ENCODE measurements at places on chromosomes 7 and 10.
A peak's percentile ranks its signal among the peaks of the same experiment; 100 is the strongest.

- no peak for DNase-seq
- peaks cover 38% of the 10 kb centered on the region for H3K27me3 ChIP-seq
- no peak overlapping the region for H3K4me3 ChIP-seq
- H3K4me1 ChIP-seq = no peaks in the 10 kb centered on the region
- H3K27ac ChIP-seq = no peak overlapping the region
Observed at GRCh38 chr7:101294039-101294831, 27.4 kb downstream of the IFT22 start.

DNA sequence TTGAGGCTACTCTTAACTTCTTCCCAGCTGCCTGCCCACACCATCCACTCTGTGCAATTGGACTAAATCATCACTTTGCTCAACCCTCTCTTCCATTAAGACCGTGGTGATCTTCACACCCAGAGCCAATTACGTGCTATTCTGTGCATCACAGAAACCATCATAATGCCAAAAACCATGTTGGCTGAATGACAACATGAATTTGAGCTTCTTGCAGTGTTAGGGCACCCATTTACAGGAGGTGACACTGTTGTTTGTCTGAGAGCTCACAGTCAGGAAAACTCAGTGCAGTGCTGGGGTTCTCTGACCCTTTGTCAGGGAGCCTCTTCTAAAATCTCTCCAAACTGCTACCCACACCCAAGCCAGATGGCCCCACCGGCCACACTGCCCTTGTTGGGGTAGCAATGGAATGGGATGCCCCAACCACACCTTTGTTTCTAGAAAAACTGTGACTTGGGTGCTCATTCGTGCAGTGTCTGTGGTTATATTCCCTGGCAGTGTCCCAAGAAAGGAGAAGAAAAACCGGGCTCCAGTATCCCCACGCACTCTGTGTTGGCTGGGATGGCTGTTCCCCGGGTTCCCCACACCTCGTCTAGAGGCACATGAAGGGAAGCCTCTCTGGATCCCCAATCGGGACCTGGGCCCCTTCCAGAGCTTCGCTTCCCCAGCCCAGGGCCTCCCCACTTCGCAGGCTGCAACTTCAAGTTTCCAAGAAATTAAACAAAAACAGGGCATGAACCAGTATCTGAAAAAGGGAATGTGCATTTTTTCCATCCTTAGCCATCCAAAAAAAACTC, 2.0 kb upstream of the TNS3 start:
- H3K36me3 ChIP-seq = no peaks in the 10 kb centered on the region
- no peak for DNase-seq
- H3K27me3 ChIP-seq = peaks cover 3% of the 10 kb centered on the region
- H3K4me3 ChIP-seq = no peak overlapping the region

DNA sequence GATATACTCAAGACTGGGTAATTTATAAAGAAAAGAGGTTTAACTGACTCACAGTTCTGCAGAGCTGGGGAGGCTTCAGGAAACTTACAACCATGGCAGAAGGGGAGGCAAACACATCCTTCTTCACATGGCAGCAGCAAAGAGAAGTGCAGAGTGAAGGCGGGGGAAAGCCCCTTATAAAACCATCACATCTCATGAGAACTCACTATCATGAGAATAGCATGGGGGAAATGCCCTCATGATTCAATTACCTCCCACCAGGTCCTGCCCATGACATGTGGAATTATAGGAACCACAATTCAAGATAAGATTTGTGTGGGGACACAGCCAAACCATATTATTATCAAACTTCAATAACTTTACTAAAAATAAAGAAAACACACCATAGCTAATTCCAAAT, 30.4 kb upstream of the JAZF1 start:
- H3K4me3 ChIP-seq = no peak overlapping the region
- no peak for DNase-seq
- no peak overlapping the region for H3K27ac ChIP-seq
- no peaks in the 10 kb centered on the region for H3K36me3 ChIP-seq
- H3K27me3 ChIP-seq = no peaks in the 10 kb centered on the region

GRCh38 chr7:67731704-67732103, 735.1 kb downstream of the TYW1 start:
- no peak overlapping the region for H3K27ac ChIP-seq
- no peaks in the 10 kb centered on the region for H3K36me3 ChIP-seq
- no peak for DNase-seq
- no peak overlapping the region for H3K4me3 ChIP-seq
- no peaks in the 10 kb centered on the region for H3K27me3 ChIP-seq
- no peaks in the 10 kb centered on the region for H3K4me1 ChIP-seq

DNA sequence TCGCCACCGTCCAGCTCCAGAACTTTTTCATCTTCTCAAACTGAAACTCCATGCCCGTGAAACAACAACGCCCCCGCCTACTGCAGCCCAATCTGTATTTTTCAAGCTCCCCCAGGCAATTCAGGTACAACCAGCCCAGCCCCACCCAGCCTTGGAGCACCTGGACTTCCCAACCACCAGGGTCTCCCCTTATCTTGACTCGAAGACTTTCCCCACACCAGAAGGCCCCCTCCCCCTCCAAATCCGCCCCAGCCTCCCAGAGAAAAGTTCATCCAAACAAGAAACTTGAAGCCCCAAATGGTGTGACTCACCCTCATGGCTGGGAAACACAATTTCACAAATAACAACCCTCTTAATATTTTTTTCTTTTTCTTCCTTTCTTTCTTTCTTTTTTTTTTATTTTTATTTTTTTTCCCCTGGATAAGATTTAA, 10.6 kb downstream of the ZCCHC24 start:
- H3K4me1 ChIP-seq = peaks cover 78% of the 10 kb centered on the region
- peak overlapping the region; percentile 21 for H3K4me3 ChIP-seq
- peak; percentile 58 for DNase-seq
- peak overlapping the region; percentile 91 for H3K27ac ChIP-seq
- H3K27me3 ChIP-seq = no peaks in the 10 kb centered on the region

GRCh38 chr7:121547544-121548092, 151.5 kb upstream of the FAM3C start:
- H3K36me3 ChIP-seq = no peaks in the 10 kb centered on the region
- no peaks in the 10 kb centered on the region for H3K4me1 ChIP-seq
- H3K4me3 ChIP-seq = no peak overlapping the region
- H3K27ac ChIP-seq = no peak overlapping the region

DNA sequence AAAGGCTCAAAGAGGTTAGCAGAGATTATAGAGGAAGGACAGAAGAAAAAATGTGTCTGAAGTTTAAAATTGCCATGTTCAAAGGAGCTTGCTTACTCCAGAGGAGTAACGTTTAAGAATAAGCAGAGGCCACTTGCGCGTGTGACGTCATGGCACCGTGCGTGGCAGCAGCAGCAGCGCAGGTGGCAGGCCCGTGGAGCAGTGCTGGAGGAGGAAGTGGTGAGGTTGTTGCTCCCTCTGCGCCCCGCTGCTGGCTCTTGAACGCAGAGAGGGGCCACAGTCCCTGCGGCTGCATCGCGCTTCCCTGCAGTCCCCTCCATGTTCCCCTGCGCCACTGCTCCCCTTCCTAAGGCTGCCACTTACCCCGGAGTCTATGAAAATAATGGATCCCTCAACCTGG, 37.5 kb downstream of the GDI2 start:
- no peaks in the 10 kb centered on the region for H3K36me3 ChIP-seq
- DNase-seq = no peak
- H3K27ac ChIP-seq = peak overlapping the region; percentile 54
- peaks cover 25% of the 10 kb centered on the region for H3K4me1 ChIP-seq

- peak overlapping the region; percentile 50 for H3K27ac ChIP-seq
- DNase-seq = no peak
- H3K4me1 ChIP-seq = peaks cover 47% of the 10 kb centered on the region
- H3K36me3 ChIP-seq = no peaks in the 10 kb centered on the region
- peak overlapping the region; percentile 60 for H3K4me3 ChIP-seq
Observed at GRCh38 chr10:27743012-27743876, 2.4 kb downstream of the MKX start.

- H3K4me1 ChIP-seq = no peaks in the 10 kb centered on the region
- no peaks in the 10 kb centered on the region for H3K36me3 ChIP-seq
- no peak overlapping the region for H3K4me3 ChIP-seq
- peaks cover 45% of the 10 kb centered on the region for H3K27me3 ChIP-seq
- no peak for DNase-seq
Observed at GRCh38 chr10:133168617-133169031, 8.6 kb downstream of the KNDC1 start.

DNA sequence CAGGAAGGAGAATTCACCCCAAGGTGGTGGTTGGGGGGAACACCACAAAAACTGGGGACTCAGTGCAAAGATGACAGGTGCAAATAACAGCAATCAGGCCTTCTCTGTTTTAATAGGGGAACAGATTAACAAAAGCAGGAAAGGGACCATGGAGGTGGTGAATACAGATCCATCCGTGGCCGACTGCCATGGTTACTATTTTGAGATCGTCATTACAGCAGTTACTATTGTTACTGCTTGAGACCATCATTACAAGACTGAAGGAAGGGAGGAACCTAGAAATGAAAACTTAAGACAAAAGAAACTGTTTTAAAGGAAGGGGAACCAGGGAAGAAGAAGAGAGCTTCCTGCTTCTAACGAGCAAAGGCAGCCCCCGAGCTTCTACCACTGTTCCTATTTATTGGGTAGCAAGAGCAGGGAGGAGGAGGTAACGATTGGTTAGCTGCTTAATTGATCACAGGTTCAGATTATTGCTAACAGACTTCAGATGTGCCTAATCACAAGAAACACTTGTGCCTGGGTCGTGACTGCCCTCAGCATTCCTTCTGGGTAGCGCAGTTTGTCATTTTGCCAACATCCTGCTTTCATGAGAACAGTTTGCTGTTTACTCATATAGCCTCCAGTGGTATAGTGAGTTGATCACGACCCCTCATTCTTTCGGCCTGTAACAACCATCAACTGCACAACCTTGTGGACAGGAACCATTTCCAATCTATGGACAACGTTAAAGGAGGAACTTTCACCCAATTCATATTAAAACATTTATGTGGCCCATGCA, 216.3 kb downstream of the CHCHD3 start:
- DNase-seq = no peak
- H3K27me3 ChIP-seq = no peaks in the 10 kb centered on the region
- H3K4me1 ChIP-seq = peaks cover 25% of the 10 kb centered on the region
- no peak overlapping the region for H3K4me3 ChIP-seq

GRCh38 chr10:5254488-5254887, 57.9 kb downstream of the AKR1C4 start:
- no peaks in the 10 kb centered on the region for H3K36me3 ChIP-seq

DNA sequence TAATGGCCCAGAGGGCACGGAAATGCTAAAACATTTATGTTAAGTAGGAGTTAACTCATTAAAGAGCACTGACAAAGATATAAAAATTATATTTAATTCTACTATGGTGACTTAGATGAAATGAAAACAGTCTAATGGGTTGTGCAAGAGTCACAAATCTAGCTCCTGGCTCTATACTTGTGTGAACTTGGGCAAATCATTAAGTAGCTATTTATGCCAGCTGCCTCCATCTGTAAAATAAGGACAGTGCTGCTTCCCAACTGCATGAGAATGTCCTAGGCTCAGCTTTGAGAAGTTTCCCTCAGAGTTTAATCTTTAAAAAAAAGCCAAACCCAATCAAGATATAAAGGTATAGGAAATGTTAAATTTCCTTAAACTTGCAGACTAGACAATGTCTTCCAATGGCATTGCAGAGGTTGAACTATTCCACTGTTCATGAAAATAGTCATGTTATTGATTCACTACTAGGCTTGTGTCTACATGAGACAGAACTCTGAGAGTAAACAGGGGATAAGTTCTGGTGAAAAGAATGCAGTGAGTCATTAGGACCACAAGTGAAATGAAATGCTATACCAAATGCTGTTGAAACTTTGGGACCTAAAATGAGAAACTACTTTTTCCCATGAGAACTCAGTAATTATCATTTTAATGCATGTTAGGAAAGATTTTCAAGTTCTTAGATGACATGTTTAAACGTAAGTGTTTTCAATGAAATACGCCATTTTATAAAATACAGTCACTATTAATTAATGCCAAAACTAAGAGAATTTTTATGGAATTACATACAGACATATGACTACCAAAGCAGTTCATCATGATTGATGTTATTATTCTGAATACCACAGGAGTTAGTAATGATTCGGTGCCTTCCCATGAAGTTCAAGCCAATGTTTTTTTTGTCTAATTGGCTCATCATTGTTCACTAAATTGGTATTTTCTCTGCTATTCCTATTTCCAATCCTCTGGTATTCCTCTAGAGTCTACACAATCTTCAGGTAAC, 84.2 kb downstream of the CDK6 start:
- no peak overlapping the region for H3K27ac ChIP-seq
- no peak overlapping the region for H3K4me3 ChIP-seq
- no peaks in the 10 kb centered on the region for H3K4me1 ChIP-seq
- no peaks in the 10 kb centered on the region for H3K36me3 ChIP-seq
- no peaks in the 10 kb centered on the region for H3K27me3 ChIP-seq

DNA sequence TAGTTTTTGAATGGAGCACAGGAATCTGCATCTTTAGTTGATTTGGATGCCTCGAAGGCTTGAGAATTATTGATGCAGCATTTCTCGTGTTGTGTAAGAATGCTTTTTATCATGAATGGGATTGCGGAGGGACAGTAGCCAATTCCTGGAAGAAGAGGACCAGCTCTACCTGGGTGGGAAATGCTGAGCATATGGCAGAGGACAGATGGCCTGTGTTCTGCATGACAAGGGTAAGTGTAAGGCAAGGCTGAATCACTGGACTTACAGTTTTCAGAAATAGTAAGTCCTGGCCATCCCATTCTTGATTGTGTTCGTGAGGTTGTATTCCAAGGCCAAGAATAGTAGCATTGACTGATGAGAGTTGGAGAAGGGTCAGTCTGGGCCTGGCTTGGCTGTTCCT, 15.9 kb downstream of the RP9 start:
- no peak overlapping the region for H3K4me3 ChIP-seq
- peaks cover 42% of the 10 kb centered on the region for H3K36me3 ChIP-seq
- H3K4me1 ChIP-seq = no peaks in the 10 kb centered on the region
- no peak for DNase-seq
